Esophagus (tissue), 2 donors: ENCODE measurements at places on chromosomes 7 and 10. TPM values are rescaled to one million over a fixed set of nuclear protein-coding genes. Genes with fewer than 3 reads are reported as not detected.

CUBN gene
- 0.22 TPM for polyA plus RNA-seq

AMZ1 gene
- polyA plus RNA-seq, result 0.10 TPM

CUZD1 gene
- polyA plus RNA-seq, result 0.32 TPM

SPDYE8 gene
- polyA plus RNA-seq, result not detected

HOXA10 gene
- polyA plus RNA-seq, result 0.09 TPM

PON1 gene
- polyA plus RNA-seq, result not detected

RTKN2 gene
- polyA plus RNA-seq, result 7.3 TPM

PARP12 gene
- 10.2 TPM for polyA plus RNA-seq

UCN3 gene
- polyA plus RNA-seq, result not detected

CREB5 gene
- polyA plus RNA-seq, result 0.67 TPM

PNLIPRP2 gene
- polyA plus RNA-seq, result 0.05 TPM

GAD2 gene
- polyA plus RNA-seq, result not detected

NEBL gene
- 13.3 TPM for polyA plus RNA-seq

RNF133 gene
- not detected for polyA plus RNA-seq

POLR2J3 gene
- polyA plus RNA-seq, result 39.1 TPM

GLCCI1 gene
- polyA plus RNA-seq, result 2.2 TPM

PAOX gene
- polyA plus RNA-seq, result 16.1 TPM

SYT15 gene
- 2.1 TPM for polyA plus RNA-seq

HMX3 gene
- not detected for polyA plus RNA-seq

TRIM73 gene
- polyA plus RNA-seq, result 2.9 TPM

TFR2 gene
- polyA plus RNA-seq, result 0.53 TPM

SUN3 gene
- polyA plus RNA-seq, result 0.02 TPM

WNT8B gene
- not detected for polyA plus RNA-seq

C10orf67 gene
- 0.08 TPM for polyA plus RNA-seq

HNRNPA2B1 gene
- polyA plus RNA-seq, result 511 TPM

ZFYVE27 gene
- polyA plus RNA-seq, result 9.6 TPM

C10orf62 gene
- not detected for polyA plus RNA-seq

HOXA3 gene
- polyA plus RNA-seq, result 3.3 TPM

ERVW-1 gene
- not detected for polyA plus RNA-seq

TRIL gene
- polyA plus RNA-seq, result 1.2 TPM

SPAM1 gene
- not detected for polyA plus RNA-seq

ABCC2 gene
- 0.20 TPM for polyA plus RNA-seq

PRSS37 gene
- polyA plus RNA-seq, result not detected

GRB10 gene
- 4.0 TPM for polyA plus RNA-seq

PILRB gene
- 22.9 TPM for polyA plus RNA-seq

CHAT gene
- polyA plus RNA-seq, result not detected

DDC gene
- 0.18 TPM for polyA plus RNA-seq

SEMA3D gene
- polyA plus RNA-seq, result 0.04 TPM

CACNA2D1 gene
- polyA plus RNA-seq, result 0.90 TPM

CCL24 gene
- not detected for polyA plus RNA-seq

LRRN3 gene
- 0.12 TPM for polyA plus RNA-seq

ACSM6 gene
- not detected for polyA plus RNA-seq
